Neural crest cell (in vitro differentiated cells): ENCODE measurements at places on chromosomes 5 and 9. TPM values are rescaled to one million over a fixed set of nuclear protein-coding genes. Genes with fewer than 3 reads are reported as not detected.

Gene CCDC192
- 0.71 and 1.3 TPM in 2 replicates for total RNA-seq

Gene SPATA31C1
- total RNA-seq = 1.4 and 1.9 TPM in 2 replicates

DNA sequence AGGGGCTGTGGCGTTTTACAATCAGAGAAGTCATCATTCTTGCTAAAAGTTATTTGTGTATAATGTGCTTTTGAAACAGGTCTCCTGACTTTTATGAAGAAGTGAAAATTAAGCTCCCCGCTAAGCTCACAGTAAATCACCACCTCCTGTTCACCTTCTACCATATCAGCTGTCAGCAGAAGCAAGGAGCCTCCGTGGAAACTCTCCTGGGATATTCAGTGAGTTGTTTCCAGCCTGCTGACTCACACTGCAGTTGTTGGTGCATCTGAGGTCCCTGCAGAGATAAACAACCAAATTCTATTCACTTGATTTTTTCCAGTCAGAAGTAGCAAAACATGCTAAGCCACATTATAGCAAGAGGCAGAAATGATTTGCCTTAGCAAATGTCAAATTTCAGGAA lies 156.7 kb downstream of the DOCK8 start:
- no peaks in the 10 kb centered on the region for H3K36me3 ChIP-seq
- H3K4me1 ChIP-seq = no peaks in the 10 kb centered on the region
- no peak overlapping the region for H3K27ac ChIP-seq
- H3K27me3 ChIP-seq = peaks cover 2% of the 10 kb centered on the region

DNA sequence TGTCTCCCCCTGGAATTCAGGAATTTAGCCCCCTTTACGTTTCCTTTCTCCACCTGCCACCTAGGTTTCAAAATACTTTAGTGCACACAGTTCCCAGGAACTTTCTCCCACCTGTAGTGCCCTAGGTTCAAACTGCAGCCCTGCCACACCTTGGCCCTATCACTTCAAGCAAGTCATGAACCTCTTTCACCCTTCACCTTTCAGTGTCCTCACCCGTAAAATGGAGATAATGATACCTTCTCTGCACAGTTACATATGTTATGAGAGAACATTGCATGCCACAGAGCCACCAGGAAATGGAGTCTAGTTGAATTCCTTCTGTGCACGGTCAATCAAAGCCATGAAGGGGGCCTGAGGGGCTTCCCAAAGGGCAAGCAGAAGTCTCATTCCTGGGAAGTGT lies 9.8 kb upstream of the EEIG1 start:
- no peaks in the 10 kb centered on the region for H3K4me1 ChIP-seq
- DNase-seq = no peak
- no peak overlapping the region for H3K4me3 ChIP-seq
- no peaks in the 10 kb centered on the region for H3K27me3 ChIP-seq
- H3K36me3 ChIP-seq = no peaks in the 10 kb centered on the region

- DNase-seq = no peak
- H3K4me3 ChIP-seq = no peak overlapping the region
- peaks cover 10% of the 10 kb centered on the region for H3K36me3 ChIP-seq
Observed at GRCh38 chr5:34847056-34847455, 8.1 kb downstream of the TTC23L start.
